Anterior cingulate cortex (tissue), 58 donors: ENCODE measurements at places on chromosomes 3 and 15.

DNA sequence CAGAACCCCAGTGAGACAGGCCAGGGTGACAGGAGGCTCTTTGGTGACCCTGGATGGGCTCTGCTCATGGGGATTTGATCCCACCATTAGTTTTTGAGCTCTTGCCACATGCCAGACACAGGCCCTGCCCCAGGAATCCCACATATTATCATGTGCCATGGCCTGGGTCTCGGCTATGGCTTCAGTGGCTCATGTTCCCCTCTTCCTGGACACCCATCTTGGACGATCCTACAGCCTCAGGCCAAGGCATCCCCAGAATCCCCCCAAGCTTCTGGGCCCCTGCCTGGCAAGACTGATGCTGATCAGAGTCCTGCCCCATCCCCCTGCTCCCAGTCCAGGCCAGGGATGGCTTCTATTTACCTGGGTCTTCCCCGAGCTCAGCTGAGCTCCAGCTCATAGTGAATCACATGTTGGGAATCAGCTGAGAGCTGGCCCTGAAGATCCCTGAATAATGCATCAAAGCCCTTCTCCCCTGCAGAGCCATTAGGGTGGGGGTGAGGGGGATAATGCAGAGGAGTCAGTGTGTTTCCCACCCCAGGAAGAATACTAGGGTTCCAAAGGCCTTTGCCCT lies 50.9 kb upstream of the CHRNB4 start:
- DNase-seq, result no peak

- DNase-seq, result no peak
Observed at GRCh38 chr15:68556139-68556990, 22.4 kb upstream of the CORO2B start.

- DNase-seq, result no peak
Observed at GRCh38 chr3:69696367-69696766, 42.9 kb upstream of the MITF start.

- no peak for DNase-seq
Observed at GRCh38 chr3:64354221-64354620, 129.0 kb upstream of the PRICKLE2 start.

- no peak for DNase-seq
Observed at GRCh38 chr15:58985443-58985842, 2.0 kb upstream of the RNF111 start.

DNA sequence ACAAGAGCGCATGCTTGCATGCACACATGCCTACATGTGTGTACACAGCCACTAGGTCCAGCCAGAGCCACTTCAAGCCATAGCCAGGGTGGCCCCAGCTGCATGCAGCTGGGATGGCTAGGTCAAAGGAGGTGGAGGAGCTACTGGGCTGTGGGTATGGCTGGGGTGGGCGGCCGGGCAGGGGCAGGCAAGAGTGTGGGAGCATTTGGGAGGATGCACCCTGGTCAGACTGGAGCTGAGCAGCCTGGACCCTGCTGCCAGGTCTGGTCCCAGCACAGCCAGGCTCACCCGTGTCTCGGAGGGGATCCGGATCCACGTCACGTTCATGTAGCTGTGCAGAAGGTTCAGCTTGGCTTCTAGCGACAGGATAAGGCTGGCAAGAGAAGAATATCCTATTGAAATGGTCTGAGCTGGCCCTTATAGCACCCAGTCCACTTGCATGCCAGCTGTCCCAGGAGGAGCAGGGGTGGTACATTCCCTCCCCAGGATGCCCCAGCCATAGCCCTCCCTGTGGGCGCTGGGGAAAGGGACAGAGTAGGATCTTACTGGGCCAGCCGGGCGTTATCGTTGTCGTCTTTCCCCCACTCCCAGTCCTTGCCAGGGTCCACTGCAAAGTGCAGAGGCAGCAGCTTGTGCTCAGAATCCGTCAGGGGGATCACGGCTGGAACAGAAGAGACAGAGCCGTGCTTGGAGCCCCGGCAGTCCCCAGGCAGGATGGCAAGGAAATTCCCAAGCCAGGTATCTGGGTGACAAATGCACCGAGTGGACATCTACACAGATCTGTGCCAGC lies 160.5 kb downstream of the KLF13 start:
- DNase-seq, result no peak

DNA sequence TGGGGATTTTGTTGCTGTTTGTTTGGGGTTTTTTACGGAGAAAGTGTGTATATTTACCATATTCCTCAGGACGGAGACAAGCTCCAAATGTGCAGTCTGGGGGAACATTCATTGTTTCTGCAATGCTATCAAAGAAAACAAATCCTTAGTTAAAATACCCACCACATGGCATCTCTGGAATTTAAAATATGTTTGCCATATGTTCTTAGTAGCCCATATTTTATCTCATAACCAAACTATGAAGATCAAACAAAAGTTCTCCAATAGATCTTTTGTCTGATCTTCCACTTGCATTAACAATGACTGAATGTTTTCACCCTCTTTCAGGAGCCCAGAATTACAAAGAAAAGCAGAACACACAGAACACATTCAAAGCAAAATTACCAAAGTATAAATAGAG lies 35.3 kb downstream of the EFHB start:
- no peak for DNase-seq
